Type B pancreatic cell (in vitro differentiated cells): ENCODE measurements at places on chromosomes 12 and 14. TPM values are rescaled to one million over a fixed set of nuclear protein-coding genes. Genes with fewer than 3 reads are reported as not detected.

DNA sequence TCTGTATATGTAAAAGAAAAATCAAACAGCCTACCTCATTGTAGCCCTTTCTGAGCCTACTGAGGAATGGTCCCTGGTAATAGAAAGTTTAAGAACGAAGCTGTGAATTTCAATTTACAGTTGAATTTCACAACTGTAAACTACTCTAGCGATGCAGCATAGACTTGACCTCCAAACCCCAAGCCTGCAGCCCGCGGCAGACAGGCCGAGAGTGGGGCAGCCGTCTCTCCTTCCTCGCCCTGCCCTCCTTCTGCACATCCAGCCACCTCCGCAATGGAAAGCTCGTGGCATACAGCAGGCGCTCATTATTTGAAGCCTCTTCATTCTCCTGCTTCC, 15.3 kb downstream of the RNASE2 start:
- peaks cover 12% of the 10 kb centered on the region for H3K4me1 ChIP-seq
- no peak for DNase-seq
- H3K4me3 ChIP-seq, result peak overlapping the region; percentile 94
- H3K36me3 ChIP-seq, result no peaks in the 10 kb centered on the region
- peak overlapping the region; percentile 91 for H3K27ac ChIP-seq

GRCh38 chr14:94278731-94279130, 14.3 kb downstream of the SERPINA10 start:
- no peaks in the 10 kb centered on the region for H3K36me3 ChIP-seq
- no peak overlapping the region for H3K27ac ChIP-seq
- H3K4me1 ChIP-seq, result no peaks in the 10 kb centered on the region
- no peak for DNase-seq
- no peaks in the 10 kb centered on the region for H3K27me3 ChIP-seq
- no peak overlapping the region for H3K4me3 ChIP-seq

DNA sequence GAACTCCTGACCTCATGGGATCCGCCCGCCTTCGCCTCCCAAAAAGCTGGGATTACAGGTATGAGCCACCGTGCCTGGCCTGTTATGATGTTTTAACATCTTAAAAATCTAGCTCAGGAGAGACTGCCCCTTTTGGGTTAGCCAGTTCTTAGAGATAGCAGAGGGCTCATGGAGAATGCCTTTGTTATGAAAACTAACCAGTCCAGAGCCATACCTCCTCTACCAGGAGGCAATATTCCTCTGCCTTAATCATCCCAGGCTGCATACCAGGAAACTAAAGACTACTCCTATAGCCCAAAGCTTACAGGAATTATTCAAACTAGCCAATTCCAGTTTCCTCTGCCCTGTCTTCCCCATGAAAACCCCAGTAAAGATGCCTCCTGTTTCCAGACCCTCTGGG, 96.0 kb upstream of the MDM1 start:
- H3K4me1 ChIP-seq, result peaks cover 8% of the 10 kb centered on the region
- no peak for DNase-seq
- H3K27me3 ChIP-seq, result no peaks in the 10 kb centered on the region
- no peak overlapping the region for H3K27ac ChIP-seq

Gene SOCS2
- total RNA-seq, result 4.4 and 16.4 TPM in 2 replicates

Gene PPP4R4
- 1.3 and 1.9 TPM in 2 replicates for total RNA-seq
